A549 (cell line): ENCODE measurements at places on chromosomes 11 and 22. TPM values are rescaled to one million over a fixed set of nuclear protein-coding genes. Genes with fewer than 3 reads are reported as not detected.

OR8G1 gene
- not detected in 3 replicates for polyA plus RNA-seq

FAM83F gene
- not detected in 3 replicates for polyA plus RNA-seq

GRM5 gene
- 0.01 TPM in 2 of 3 replicates, not detected in the other for polyA plus RNA-seq

ANKK1 gene
- 0.03 TPM in 1 of 3 replicates, not detected in the others for polyA plus RNA-seq

BTG4 gene
- polyA plus RNA-seq, result 0.23 to 0.38 TPM (median 0.34 TPM) in 3 replicates

CNTF gene
- 0.91 to 1.3 TPM (median 1.2 TPM) in 3 replicates for polyA plus RNA-seq

MRGPRX1 gene
- not detected in 3 replicates for polyA plus RNA-seq

GRCh38 chr11:75103380-75104026 is 6.8 kb upstream of the OR2AT4 start:
- DNase-seq, result no peak

DNA sequence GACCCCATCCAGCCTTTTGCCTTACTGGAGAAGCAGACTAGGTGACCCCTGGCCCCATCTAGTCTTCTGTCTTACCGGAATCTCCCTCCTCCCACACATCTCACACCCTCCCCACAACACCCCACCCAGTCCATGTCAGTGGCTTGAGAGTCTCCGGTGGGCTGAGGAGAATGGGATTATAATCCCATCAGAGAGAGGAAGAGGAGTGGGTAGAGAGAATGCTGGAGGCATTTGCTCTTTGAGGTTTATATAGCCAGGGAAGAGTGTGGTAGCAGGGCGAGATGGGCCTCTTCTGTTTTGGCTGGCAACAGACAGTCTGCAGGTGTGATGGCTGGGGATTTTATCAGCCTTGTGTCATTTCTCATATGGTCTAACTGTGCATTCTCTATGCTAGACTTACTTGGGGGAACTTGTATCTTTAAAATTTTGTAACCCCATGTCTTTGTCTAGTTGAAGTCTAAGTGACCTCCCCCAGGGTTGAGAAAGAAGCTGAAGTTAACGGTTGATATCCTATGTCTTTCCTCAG is 50.3 kb downstream of the GRAMD1B start:
- DNase-seq, result no peak

DNA sequence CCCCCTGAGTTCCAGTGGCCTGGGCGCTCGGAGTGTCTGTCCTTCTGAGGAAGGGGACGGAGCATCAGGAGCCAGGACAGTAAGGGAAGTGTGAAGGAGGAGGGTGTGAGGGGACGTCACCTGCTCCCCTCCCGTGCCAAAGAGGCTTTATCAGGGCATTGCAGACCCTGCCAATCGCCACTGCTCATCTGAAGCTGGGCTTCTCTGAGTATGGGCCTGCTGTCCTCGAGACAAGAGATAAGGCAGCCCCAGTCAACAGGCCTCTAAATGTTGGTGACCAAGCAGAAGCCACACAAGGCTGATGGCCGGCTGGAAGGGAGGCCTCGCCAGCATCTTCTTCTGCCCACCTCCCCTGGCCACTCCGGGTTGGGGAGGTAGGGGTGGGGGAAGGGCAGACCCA is 29.8 kb downstream of the LIF start:
- no peak for DNase-seq

DNA sequence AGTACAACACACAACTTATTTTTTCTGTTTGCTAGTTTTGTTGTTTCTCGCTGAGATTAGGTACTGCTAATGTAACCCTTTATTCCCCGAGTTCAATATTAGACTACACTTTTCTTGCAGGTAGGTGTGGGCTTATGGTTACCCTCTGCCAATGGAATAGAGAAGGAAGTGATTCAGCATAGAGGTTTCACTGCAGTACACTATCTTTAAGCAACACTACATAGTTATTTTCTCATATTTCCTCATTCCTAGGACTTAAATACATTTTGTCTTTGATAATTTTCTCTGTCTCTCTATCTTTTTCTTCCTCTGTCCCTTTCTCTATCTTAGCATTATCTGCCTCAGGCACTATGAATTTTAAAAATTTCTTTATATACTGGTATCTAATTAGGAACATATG is 791.0 kb downstream of the FAM181B start:
- DNase-seq, result no peak

DNA sequence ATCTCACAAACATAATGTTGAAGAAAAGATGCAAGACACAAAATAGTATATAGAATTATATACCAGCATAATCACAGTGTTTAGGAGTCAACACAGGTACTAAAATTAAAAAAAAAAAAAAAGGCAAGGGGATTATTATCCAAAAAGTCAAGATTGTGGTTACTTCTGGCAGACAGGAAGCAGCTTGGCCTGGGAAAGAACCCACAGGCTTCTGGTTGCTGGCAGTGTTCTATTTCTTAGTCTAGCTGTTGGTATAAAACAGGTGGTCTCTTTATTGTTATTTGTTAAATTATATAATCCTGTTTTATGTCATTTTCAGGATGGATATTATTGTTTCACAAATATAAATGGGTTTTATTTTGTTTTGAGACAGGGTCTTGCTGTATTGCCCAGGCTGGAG is 54.0 kb downstream of the C11orf58 start:
- DNase-seq, result no peak

GRCh38 chr11:103887001-103887658 is 149.3 kb upstream of the DDI1 start:
- DNase-seq, result no peak

GRCh38 chr11:60502221-60502775 is 9.7 kb downstream of the MS4A12 start:
- no peak for DNase-seq

- no peak for DNase-seq
These were observed 16.2 kb upstream of the OR10V1 start for GRCh38 chr11:59729834-59730233.

- DNase-seq, result no peak
These were observed 36.6 kb upstream of the GRAMD1B start for GRCh38 chr11:123393312-123393927.

GRCh38 chr11:8251616-8252295 is 11.9 kb downstream of the LMO1 start:
- no peak for DNase-seq

DNA sequence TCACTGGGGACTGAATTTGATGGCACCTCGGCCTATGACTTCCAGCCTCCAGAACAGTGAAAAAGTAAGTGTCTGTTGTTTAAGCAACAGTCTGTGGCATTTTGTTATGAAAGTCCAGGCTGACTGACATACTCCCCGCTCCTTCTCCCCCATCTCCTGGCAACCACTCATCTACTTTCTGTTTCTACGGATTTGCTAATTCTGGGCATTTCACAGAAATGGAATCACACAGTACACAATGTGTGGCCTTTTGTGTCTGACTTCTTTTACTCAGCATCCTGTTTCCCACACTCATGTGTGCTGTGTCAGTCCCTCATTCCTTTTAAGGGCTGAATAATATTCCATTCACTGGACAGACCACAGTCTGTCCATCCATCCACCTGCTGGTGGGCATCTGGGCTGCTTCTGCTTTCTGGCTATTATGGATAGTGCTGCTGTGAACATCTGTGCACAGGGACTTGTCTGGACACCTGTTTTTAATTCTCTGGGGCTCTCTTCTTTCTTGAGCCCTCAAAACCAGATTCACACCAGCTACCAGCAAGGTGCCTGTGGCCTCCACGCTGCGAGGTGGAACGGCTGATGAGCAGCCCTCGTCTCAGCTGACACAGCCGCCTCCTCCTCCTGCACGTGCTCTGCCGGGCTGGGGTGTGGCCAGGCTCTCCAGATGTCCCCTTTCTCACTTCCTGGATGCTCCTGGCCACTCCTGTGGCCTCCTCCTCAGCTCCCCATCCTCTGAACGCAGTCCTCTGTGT is 333.1 kb downstream of the CTTN start:
- DNase-seq, result no peak
